Activated CD4-positive, alpha-beta T cell treated with anti-CD3 and anti-CD28 coated beads for 4 hours (primary cell): ENCODE measurements at places on chromosomes 3 and 15.

DNA sequence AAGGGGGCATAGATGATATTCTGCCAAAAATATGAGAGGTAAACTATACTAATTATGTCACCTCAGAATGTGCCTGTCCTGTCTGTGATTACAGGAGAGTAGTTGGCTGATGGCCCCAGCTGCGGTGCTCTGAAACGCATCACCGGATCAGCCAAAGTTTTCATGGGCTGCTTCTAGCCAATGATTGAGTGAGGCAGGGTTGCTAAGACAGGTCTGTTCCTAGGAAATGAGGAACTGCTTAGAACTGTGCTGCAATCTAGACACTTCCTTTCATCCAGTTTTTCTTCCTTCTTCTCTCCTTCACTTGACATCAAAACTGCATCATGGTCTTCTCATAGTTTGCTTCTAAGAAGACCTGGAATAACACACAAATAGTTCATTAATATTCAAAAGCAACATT lies 124.0 kb downstream of the KCNH8 start:
- DNase-seq: no peak

- no peak for DNase-seq
Measured at GRCh38 chr3:147963711-147964110, 554.5 kb downstream of the ZIC1 start.

DNA sequence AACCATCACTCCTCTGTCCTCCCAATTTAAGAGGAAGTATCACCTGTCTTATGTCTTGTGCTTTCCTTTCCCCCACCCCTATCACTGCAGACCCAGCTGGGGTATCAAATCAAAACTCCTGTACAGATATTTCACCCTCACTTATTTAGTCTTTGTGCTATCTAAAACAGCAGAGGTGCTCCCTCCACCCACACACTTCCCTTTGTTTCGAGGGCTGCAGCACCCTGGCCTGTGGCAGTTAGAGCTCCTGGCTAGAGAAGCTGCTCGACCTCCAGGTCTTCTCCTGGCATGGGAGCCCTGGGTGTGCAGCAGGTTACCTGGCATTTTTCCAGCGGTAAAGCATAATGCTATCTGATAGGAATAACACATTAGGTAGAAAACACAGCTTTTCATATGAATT lies 181.4 kb upstream of the BCL6 start:
- DNase-seq: no peak

DNA sequence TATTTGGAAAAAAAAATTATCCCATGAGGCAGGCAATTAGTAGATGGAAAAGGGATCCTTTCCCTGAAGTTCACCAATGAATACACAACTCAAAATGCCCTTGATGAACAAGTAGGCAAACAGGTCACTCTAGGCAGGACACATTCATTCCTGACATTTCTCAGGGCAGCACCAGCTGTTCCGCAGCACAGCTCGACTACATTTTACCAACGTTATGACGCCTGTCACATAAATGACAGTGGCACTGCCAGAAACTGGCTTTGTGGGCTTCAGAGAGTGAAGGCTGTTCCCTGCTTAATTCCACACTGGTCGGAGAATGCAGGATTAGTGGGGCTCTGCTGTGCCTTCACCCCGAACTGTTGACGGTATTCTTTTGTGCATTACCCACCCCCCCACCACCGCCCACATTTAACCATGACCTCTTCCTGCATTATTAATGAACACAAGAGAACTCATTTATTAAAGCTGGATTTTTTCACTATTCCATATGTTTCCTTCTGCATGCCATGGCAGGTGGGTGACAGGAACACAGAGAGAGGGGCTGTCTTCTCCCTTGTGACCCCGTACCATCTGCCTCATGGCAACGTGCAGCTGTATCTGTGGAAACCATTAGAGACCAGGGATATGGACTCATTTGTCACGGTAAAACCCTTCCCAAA lies 197.6 kb downstream of the PDZRN3 start:
- DNase-seq: no peak

DNA sequence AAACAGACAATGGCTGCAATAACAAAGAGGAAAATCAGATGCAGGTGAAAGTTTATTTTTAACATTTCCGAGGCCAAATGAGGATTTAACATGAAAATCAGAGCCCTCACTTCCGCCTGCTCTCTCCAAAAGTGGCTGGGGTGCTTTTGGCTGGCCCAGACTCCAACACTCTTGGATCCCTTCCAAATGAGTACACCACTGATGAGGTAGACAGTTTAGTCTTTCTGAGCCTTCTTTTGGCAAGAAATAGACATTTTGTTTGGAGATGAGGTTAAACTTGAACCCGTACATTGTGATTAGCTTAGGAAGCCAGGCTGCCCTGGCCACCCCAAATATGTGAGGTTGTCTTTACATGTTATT lies 51.0 kb upstream of the TRA2B start:
- no peak for DNase-seq

DNA sequence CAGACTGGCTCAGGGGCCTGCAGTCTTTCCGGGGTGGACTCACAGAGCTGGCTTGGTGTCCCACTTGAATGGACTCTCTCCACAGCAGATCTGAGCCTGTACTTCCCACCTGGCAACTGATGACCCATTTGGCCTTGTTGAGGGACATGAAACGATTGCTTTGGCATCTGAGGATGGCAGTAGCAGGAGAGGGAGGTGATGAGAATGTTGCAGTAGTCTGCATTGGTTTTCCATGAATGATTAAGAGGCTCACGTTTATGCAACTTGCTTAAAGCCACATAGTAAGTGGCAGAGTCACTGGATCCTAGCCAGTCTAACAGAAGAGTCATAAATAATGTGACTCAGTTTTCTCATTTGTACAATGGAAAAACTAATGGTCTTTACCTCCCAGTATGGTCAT lies 21.9 kb downstream of the IL20RB start:
- no peak for DNase-seq

GRCh38 chr3:170425491-170426239 lies 7.0 kb downstream of the CLDN11 start:
- DNase-seq: no peak

- no peak for DNase-seq
Measured at GRCh38 chr15:48076454-48076853, 44.3 kb upstream of the SLC24A5 start.

DNA sequence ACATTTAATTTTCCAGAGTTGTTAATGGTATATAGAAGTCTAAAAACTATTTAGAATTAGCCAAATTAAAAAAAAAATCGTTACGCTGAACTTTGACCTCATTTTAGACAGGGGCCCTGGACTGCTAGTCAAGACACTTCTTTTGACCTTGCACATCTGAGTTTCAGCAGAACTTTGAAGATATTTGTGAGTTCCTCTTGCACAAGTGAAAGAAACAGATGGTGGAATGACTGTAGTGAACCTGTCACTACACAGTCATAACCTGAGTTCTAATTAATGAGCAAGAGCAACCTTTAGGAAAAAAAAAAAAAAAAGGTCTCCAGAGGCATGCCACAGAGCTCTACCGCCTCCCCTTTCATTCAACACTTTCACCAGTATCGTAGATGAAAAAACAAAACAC lies 5.3 kb downstream of the MYO5C start:
- no peak for DNase-seq

DNA sequence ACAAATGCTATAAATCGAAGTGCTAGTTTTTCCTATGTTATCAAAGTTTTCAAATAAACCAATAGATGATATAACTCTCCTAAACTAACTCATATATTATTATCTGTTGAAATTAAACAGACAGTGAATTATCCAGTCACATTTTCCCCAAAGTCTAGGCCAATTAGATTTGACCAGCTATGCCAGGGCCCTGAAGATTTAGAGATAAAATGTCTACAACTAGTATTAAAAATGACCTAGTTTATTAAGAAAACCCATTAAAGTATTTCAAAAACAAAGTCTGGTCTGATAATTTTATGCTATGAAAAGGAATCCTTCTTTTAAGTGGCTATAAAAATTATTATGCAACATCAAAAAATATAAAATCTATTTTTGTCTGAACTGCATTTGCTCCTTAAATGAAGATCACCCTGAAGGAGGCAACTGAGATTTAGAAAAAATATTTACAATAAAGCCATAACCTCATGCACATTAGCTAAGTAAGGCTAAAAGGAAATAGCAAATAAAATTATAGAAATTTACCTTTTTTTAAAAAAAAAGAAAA lies 83.4 kb upstream of the MEX3B start:
- no peak for DNase-seq

DNA sequence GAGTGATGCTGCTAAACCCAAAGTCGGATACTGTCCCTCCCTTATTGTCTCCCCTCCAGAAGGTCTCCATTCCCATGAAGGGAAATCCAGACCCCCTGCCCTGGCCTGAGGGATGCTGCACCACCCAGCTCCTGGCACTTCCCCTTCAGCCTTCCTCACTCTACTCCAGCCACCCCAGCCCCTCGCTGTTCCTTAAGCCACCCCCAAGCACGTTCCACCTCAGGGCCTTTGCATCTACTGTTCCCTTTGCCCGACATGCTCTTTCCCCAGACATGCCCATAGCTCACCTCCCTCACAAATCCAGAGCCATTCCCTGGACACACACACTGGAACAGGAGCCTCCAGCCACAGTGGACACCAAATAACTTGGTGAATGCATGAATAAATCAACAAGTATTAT lies 8.1 kb downstream of the WNT7A start:
- DNase-seq: no peak

DNA sequence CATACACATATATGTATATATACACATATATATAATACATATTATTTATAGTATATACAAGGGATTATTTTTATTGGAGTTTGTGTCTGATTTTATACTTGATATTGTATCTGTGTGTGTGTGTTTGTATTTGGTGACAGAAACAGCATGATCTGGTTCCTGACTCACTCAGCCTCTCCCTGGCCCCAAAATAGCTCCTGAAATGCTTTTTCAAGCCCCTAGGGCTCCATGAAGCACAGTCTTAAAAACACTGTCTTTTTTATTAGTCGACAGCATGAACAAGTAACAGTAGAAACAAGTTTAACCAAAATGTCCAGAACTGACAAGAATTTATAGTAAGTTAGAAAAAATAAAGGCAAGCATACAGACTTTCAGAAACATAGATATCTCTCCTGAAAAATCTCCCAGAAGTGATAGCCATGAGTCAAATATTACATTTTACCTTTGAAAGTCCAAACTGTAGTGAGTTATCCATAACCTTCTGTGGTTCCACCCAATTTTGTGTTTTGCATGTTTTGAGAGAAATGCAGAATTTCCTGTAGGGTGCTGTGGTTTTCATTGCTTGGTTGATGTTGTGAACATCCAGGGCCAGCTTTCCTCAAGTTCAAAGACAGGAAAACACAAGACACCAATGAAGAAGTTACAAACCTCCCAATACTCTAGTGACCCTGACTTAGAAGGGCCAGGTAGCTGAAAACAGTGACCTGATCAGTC lies 98.5 kb upstream of the CCDC80 start:
- DNase-seq: no peak

DNA sequence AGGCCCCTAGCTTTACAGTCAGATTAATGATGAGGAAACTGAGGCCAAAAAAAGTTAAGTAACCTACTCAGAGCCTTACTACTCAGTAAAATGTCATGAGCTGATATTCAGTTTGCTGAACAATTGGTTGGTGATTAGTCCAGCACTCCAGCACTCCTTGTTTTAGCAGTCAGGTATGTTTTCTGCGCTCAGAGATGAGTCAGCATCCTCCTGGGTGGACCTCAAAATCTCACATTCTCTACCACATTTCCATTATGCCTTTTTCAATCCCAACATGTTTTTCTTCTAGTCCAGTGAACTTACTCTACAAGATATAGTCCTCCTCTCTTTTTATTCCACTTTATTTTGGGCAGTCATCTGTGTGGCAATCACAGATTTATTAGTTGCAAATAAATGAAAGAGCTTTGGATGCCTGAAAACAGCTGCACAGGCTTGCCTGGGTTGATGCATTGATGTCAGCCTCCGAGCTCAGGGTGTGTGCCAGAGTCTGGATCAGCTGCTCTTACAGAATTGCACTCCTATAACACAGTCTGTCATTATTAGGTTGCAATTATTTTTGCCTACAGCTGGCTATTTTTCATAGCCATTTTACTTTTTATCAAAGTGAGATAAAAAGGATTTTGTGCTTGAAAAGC lies 133.2 kb downstream of the ARPP21 start:
- DNase-seq: no peak

DNA sequence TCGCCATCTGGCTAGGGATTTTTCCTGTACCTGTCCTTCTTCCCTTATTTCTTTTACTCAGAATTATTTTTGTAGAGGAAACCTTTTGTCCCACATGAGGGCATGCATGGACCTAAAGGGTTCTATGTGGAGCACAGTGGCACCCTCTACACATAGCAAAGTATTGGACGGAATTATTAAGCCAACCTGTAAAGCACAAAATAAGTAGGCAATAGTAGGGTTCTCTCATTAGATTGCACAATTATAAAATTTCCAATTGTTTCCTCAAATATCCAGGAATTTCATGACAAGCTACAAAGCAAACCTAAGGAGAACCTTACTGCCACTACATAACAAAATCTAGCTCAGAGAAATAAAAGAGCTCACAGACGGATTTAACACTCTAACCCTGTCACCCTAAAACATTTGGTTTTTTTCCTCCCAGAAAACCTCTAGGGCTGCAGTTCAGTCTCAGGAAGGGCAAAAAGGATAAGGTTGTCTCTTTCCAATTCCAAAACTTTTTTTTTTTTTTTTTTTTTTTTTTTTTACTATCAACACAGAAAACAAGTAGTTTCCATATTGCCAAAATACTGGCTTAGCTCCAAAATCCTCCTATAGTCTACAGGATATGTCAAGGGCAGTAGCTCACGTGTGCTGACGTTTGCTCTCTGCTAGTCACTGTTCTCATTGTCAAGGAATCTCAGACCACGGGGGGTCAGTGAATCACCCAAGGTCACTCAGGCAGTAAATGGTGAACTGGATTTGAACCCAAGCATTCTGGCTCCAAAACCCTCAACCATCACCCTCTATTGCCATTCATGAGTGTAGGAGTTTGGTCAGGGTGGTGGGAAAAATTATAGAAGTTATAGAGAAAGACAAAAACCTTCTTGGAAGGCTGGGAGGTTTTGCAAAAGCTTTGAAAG lies 52.3 kb downstream of the NCEH1 start:
- no peak for DNase-seq

DNA sequence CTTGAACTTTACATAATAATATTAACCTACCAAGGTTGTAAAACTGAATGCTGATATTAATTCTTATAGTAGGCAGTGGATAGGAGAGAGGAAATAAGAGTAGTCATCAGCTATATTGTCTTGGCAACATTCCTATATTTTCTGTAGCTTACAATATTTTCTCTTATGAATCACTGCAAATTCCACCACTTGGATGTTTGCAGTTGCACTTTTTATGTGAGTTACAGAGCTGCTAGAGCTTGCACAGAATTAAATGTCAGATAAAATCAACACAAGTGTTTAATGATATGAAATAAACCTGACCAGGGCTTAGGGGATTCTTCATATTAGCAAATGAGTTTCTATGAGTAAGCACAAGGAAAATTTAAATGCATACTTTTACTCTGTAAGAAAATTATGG lies 1710.1 kb downstream of the SI start:
- no peak for DNase-seq

GRCh38 chr3:197989651-197990050 lies 29.6 kb downstream of the LMLN start:
- no peak for DNase-seq

DNA sequence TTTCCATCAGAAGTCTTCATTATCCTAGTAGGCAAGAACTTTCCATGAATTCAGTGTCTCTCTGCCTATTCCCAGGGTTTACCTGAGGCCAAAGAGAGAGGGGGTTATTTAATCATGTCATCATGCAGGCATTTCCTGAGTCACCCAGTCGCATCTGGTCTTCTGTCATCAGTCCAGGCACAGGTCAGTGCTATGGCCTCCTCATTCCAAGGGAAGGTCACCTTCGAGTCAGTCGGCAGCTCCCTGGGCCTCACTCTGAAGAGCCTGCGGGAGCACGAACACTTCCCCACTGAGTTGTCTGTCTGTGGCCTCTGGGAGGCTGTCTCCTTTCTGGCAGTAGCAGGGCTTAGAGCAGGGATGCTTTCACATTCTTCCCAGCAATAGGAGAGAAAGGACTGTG lies 26.2 kb upstream of the LRTM1 start:
- no peak for DNase-seq
